ENCODE measurements at places on chromosomes 2 and 18. TPM values are rescaled to one million over a fixed set of nuclear protein-coding genes. Genes with fewer than 3 reads are reported as not detected.

The SERPINB3 gene
- total RNA-seq: not detected

The LRRC30 gene
- total RNA-seq: not detected

The NMUR1 gene
- total RNA-seq: not detected

DNA sequence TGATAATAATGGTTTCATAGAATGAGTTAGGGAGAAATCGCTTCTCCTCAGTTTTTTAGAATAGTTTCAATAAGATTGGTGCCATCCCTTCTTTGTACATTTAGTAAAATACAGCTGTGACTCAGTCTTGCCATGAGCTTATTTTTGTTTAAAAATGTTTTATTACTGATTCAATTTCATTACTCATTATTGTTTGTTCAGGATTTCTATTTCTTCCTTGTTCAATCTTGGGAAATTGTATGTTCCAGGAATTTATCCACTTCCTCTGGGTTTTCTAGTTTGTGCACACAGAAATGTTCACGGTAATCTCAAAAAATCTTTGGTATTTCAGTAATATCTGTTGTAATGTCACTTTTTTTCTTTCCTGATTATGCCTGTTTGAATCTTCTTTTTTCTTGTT is 371.5 kb upstream of the SETBP1 start:
- no peaks in the 10 kb centered on the region for H3K4me1 ChIP-seq
- H3K4me3 ChIP-seq: no peak overlapping the region
- no peaks in the 10 kb centered on the region for H3K27me3 ChIP-seq
- no peak overlapping the region for H3K27ac ChIP-seq
- no peak for DNase-seq
- H3K36me3 ChIP-seq: no peaks in the 10 kb centered on the region

DNA sequence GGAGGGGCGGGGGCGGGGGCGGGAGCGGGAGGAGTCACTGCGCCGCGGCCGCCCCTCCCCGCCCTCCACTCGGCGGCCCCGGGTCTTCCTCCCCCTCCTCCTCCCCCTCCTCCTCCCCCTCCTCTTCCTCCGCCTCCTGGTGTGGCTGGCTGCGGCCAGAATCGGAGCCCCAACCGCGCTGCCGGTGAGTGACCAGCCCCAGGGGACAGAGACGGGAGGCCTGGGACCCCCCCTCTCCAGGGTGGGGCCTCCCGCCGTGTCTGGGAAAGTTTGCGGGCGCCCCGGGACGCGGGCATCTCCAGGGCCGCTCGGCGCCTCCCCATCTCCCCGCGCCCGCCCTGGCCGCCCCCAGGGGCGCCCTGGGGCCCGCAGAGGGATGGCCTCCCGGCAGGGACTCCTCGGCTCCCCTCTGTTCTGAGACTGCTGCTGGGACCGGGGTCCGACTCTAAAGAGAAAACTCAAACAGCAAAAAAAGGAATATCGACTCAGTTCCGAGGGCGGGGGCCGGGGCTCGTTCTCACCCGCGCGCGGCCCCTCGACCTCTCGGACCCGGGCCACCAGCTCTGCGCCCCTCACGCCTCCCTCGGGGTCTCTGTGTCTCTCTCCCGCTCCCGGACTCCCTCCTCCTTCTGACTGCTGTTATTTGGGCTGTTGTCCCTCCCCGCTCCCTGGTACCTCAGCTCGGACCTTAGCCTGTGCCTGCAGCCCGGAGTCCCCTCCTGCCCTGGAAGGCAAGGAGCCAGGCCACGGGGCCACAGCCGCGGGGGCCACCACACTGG is at the start of gene STON1:
Gene STON1 (plus strand): TSS at position 122 of the 779 bp plus-strand sequence. CDS start 50,480 bp downstream, outside the sequence.
- H3K4me3 ChIP-seq: peak within 1 kb of the TSS; percentile 85
- H3K27ac ChIP-seq: peak within 1 kb of the TSS; percentile 62
- no peak for DNase-seq
- H3K4me1 ChIP-seq: peaks cover 11% of the 10 kb centered on the region

The DNAH7 gene
- not detected for total RNA-seq

The BZW1 gene
- 446 TPM for total RNA-seq

GRCh38 chr2:222289278-222290160 is 9.3 kb downstream of the PAX3 start:
- H3K4me1 ChIP-seq: no peaks in the 10 kb centered on the region
- H3K27me3 ChIP-seq: peaks cover 81% of the 10 kb centered on the region
- DNase-seq: no peak
- H3K36me3 ChIP-seq: peaks cover 2% of the 10 kb centered on the region
- peak overlapping the region; percentile 58 for H3K27ac ChIP-seq

GRCh38 chr2:209529579-209529978 is 105.7 kb downstream of the MAP2 start:
- no peak overlapping the region for H3K4me3 ChIP-seq
- peaks cover 3% of the 10 kb centered on the region for H3K27me3 ChIP-seq

DNA sequence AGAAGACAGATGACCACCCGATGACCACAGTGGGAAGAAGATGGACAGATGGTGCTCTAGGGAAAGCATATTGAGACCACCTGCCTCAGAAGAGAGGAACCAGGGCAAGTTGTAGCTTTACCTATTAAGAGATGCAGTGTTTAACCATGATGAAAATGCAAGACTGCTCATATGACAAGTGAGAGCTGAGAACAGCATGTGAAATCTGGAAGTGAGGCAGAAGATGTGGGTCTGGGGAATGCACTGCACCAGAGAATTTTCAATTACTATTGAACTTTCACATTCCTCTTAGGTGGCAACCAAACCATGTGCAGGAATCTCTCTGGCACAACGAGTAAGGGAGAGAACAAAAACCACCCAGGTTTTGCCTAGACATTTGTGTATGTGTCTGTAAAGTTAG is 184.8 kb upstream of the CRIM1 start:
- H3K36me3 ChIP-seq: no peaks in the 10 kb centered on the region
- DNase-seq: no peak
- peaks cover 23% of the 10 kb centered on the region for H3K27me3 ChIP-seq
- no peak overlapping the region for H3K27ac ChIP-seq

The MATN3 gene
- total RNA-seq: not detected

The MYO1B gene
- total RNA-seq: 15.2 TPM

DNA sequence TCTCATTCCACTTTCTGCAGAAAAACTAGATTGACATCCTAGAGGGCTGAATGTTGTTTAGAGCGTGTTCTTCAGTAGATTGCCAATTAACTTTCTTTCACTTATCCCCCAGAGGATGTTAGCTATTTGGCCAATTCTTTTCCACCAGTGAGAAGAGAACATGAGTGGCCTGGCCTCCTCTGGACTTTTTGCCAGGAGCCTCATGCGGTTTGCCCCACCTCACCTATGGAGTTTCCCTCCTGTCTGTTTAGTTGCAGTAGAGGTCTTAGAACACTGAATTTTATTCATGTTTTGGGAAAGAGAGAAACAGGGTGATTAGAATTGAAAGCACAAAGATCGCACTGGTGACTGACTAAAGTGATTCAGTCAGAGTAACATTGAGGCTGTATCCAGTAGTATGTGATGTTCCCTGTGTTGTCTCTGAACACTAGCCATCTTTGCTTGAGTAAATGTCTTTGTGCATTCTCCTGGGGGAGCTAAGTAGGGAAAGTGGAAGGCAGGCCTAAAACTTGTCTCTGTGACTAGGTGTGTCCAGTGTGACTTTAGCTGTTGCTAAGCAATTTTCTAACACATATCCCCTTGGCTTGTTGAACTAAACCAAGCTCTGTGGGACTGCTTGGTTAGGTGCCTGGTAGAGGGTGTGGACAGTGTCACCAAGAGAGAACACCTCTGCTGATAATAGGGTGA is 34.0 kb downstream of the UGP2 start:
- no peak for DNase-seq
- no peaks in the 10 kb centered on the region for H3K27me3 ChIP-seq
- peak overlapping the region; percentile 53 for H3K27ac ChIP-seq
- peaks cover 30% of the 10 kb centered on the region for H3K4me1 ChIP-seq
- H3K4me3 ChIP-seq: no peak overlapping the region

GRCh38 chr2:65940856-65941255 is 494.1 kb upstream of the MEIS1 start:
- H3K4me1 ChIP-seq: no peaks in the 10 kb centered on the region
- no peak overlapping the region for H3K27ac ChIP-seq
- no peak overlapping the region for H3K4me3 ChIP-seq
- H3K27me3 ChIP-seq: no peaks in the 10 kb centered on the region

DNA sequence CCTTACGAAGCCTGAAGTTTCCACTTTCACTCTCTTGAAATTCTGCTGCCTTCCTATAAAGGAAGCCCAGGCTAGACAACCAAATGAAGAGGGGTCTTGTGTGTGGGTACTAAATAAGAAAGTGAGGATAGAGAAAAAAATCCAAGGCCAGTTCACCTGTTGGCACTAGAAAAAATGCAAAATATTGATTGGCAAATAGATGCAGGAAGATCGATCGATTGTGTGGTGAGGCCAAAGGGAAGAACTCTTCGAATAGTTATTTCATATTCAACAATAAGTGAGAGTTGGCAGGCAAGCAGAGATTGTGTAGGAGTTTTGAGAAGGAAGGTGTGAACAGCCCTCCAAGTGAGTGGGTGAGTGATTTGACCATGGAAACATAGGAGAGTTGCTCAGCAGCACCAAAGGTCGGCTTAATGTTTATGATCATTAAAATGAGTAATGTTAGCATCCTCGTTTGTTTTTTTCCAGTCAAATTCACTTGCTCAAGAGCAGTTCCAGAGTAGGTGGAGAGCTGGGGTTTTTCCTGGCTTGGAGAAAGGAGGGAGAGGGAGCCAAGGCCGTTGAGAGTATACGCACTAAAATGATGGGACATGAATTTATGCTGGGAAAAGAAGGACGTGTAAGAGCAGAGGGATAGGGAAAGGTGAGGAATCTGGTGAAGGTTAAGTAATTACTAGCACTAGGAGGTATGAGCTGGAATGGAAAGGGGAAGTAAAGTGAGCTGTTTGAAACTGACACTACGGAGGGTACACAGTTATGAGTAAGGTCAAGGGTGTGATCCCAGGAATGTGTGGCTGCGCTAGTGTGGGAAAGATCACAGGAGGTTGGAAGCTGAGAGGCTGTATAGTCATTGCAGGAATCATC is 1.1 kb upstream of the NAPG start:
- H3K4me3 ChIP-seq: peak overlapping the region; percentile 97
- H3K36me3 ChIP-seq: peaks cover 10% of the 10 kb centered on the region
- peak overlapping the region; percentile 92 for H3K27ac ChIP-seq
- peaks cover 60% of the 10 kb centered on the region for H3K4me1 ChIP-seq
- peaks cover 10% of the 10 kb centered on the region for H3K27me3 ChIP-seq
- no peak for DNase-seq

DNA sequence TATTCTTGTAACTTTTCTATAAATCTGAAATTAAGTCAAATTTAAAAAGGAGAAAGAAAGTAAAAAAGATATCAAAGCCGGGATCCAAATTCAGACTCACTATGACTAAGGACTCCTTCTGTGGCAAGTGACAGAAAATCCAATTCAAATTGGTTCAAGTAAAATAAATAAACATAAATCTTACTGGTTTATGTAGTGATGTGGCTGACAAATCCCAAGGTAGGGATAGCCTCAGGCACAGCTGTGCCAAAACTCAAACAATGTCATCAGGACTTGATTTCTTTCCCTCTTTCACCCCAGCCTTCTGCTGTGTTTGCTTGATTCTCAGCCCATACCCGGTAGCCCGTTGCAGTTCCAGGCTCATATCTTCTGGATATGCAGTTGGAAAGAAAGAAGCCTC is 284.6 kb downstream of the SP3 start:
- no peak overlapping the region for H3K4me3 ChIP-seq
- H3K36me3 ChIP-seq: peaks cover 2% of the 10 kb centered on the region
- no peaks in the 10 kb centered on the region for H3K27me3 ChIP-seq
- H3K27ac ChIP-seq: no peak overlapping the region
- no peaks in the 10 kb centered on the region for H3K4me1 ChIP-seq
- no peak for DNase-seq

DNA sequence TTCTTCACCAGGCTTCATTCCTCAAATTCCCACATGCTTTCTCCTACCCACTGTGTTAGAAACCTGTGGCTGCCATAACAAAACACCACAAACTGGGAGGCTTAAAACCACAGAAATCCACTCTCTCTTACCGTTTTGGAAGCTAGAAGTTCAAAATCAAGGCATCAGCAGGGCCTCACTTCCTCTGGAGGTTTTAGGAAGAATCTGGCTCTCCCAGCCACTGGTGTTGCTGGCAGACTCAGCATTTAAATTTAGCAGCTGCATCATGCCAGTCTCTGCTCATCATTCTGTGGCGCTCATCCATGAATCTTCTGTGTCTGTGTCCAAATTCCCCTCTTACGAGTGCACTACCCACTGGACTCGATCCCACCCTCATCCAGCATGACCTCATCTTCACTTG is 248.5 kb downstream of the ZNF516 start:
- H3K27me3 ChIP-seq: peaks cover 5% of the 10 kb centered on the region
- no peak overlapping the region for H3K4me3 ChIP-seq
- no peaks in the 10 kb centered on the region for H3K4me1 ChIP-seq

The POTEJ gene
- not detected for total RNA-seq

GRCh38 chr2:12284487-12284886 is 432.2 kb upstream of the TRIB2 start:
- H3K36me3 ChIP-seq: no peaks in the 10 kb centered on the region
- no peak for DNase-seq
- H3K27me3 ChIP-seq: peaks cover 23% of the 10 kb centered on the region
- H3K4me1 ChIP-seq: peaks cover 26% of the 10 kb centered on the region
- H3K4me3 ChIP-seq: no peak overlapping the region
- H3K27ac ChIP-seq: no peak overlapping the region

The STARD6 gene
- 0.54 TPM for total RNA-seq

DNA sequence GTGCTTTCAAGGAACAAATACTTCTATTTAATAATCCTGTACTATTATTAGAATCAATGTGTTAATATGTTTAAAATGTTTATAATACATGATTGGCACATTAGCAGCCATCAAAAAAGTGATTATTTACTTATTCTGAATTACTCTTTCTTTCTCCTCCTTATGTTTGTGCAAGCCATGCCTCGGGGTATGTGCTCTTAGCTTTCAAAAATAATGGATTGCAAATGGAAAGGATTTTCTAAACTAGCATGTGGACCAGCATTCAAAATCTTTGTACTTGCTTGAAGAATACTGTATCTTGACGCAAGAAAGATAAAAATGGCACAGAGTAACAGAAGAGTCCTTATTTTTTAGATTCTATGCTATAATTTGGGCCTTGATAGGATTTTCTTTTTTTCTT is 156.5 kb downstream of the CDH7 start:
- no peaks in the 10 kb centered on the region for H3K27me3 ChIP-seq
- H3K36me3 ChIP-seq: no peaks in the 10 kb centered on the region
- H3K4me3 ChIP-seq: no peak overlapping the region
- no peak overlapping the region for H3K27ac ChIP-seq
- DNase-seq: no peak

The NT5C1B gene
- not detected for total RNA-seq

The HRH4 gene
- 1.9 TPM for total RNA-seq

GRCh38 chr2:130373808-130374365 is 18.0 kb downstream of the PTPN18 start:
- H3K4me1 ChIP-seq: peaks cover 67% of the 10 kb centered on the region
- peak overlapping the region; percentile 79 for H3K27ac ChIP-seq
- peaks cover 51% of the 10 kb centered on the region for H3K36me3 ChIP-seq
- DNase-seq: no peak
- H3K4me3 ChIP-seq: peak overlapping the region; percentile 96

Data from activated T-helper 1 cell treated with anti-CD3 and anti-CD28 coated beads, Interleukin-12 subunit alpha, Interleukin-12 subunit beta, Interleukin-2, Interleukin-4 antibody, amounts not matched to agents 30 ng/mL and 10 ng/mL and 1 ng/mL, durations not matched to agents 14 hours and 24 hours and 36 hours (primary cell).